Coronary artery (tissue), 2 donors: ENCODE measurements at places on chromosomes 11 and 22.

DNA sequence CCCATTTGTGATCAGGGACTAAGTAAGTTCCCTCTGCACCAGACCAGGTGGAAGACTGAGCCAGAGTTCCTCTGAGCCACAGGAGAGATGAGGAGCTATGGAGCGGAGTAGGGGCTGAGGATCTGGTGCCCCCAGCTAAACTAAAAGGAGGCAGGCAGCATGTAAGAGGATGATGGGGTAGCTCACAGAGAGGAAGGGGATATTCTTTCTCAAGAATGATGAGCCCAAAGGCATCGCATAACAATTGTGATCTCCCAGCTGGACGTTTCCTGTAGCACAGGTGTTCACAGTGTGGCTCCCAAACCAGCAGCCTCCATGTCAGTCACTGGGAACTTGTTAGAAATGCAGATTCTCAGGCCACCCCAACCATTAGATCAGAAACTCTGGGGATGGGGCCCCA is 24.4 kb downstream of the ADAMTS8 start:
- DNase-seq: no peak

GRCh38 chr11:75450826-75451821 is 18.1 kb upstream of the KLHL35 start:
- no peak for DNase-seq

- no peak for DNase-seq
Measured at GRCh38 chr11:12106501-12106900, 3.9 kb upstream of the MICAL2 start.

DNA sequence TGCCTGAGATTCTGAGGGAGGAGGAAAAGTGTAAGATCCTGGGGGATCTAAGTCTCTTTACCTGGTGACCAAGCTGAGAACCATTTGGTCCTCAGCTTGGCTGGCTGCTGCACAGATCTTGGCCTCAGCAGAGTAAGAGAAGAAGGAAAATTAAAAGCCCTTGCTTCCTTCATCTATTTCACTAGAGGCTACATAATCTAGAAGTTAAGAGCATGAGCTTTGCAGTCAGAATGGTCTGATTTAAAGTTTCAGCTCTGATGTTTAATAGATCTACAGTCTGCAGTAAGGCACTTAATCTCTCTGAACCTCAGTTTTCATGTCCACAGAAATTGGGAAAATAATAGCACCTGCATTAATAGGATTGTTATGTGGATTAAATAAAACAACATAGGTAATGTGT is 3.1 kb upstream of the ZBTB16 start:
- no peak for DNase-seq

DNA sequence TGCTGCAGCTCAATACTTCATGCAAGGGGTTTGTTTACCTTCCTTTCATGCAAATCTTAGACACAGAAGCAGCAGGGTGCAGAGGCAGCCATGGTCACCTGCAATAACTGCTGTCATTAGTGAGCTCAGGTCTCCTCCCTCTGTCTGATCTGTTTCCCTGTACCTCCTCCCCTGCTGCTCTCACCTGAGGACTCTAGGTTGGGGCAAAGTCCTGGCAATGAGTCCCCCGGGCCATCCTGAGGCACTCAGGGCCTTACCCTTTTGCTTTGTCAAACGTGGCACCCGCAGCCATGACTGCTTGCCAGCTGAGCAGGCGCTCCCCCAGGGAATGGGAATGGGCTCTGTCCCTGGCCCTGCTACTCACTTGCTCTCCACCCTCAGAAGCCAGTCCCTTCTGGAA is 3.9 kb downstream of the LRRC10B start:
- DNase-seq: no peak

DNA sequence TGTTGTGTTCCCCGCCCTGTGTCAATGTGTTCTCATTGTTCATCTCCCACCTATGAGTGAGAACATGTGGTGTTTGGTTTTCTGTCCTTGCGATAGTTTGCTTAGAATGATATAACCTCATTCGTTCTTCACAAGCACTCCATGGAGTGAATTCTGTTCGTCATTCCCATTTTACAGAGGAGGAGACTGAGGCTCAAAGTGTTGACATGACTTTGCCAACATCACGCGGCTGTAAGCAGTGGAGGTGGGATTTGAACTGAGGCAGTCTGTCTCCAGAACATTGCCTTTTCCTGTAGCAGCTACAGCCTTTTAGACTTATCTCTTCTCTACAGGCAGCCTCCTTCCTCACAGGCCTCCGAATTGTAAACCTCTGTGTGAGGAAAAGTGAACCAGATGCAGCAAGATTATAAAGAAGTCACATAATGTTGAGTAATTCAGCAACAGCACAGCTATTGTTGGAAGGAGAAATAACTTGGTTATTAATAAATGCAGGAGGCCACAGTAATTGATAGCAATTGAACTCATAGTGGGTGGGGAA is 74.6 kb downstream of the MYO18B start:
- no peak for DNase-seq

GRCh38 chr11:5689551-5689983 is at the start of gene TRIM22:
TSS of gene TRIM22 (plus strand) at chr11:5689790. CDS start at chr11:5696233, 6,443 bp downstream.
- no peak for DNase-seq

- DNase-seq: no peak
Measured at GRCh38 chr11:62404435-62404834, 14.4 kb upstream of the SCGB1A1 start.
